GM12892 (cell line): ENCODE measurements at places on chromosomes 4 and X.

GRCh38 chr4:158356301-158356700 lies 146.0 kb downstream of the TMEM144 start:
- DNase-seq: no peak

- no peak for DNase-seq
These were observed 1310.3 kb downstream of the RPA4 start for GRCh38 chrX:98194036-98194435.

- DNase-seq: no peak
These were observed 18.5 kb downstream of the EPHA5 start for GRCh38 chr4:65651751-65652150.

- no peak for DNase-seq
These were observed 19.7 kb downstream of the RWDD4 start for GRCh38 chr4:183639291-183639690.
